Tracheal epithelial cell (primary cell): ENCODE measurements at places on chromosomes 4 and X. TPM values are rescaled to one million over a fixed set of nuclear protein-coding genes. Genes with fewer than 3 reads are reported as not detected.

NSG1 gene
- 2.6 and 23.9 TPM in 2 replicates for total RNA-seq

ZIC3 gene
- not detected in 2 replicates for total RNA-seq

ABCG2 gene
- under 0.01 and 0.96 TPM in 2 replicates for total RNA-seq

SLC9A6 gene
- 15.2 and 19.6 TPM in 2 replicates for total RNA-seq

CYBB gene
- under 0.01 TPM in 1 of 2 replicates, not detected in the other for total RNA-seq

FAM9B gene
- total RNA-seq = not detected in 2 replicates

TRIM60 gene
- not detected in 2 replicates for total RNA-seq

CENPVL2 gene
- total RNA-seq = not detected in 2 replicates

CLDN34 gene
- 0.21 and 0.48 TPM in 2 replicates for total RNA-seq

SEC31A gene
- 113 and 144 TPM in 2 replicates for total RNA-seq

ATP2B3 gene
- not detected in 2 replicates for total RNA-seq

SEPTIN6 gene
- 2.8 and 7.5 TPM in 2 replicates for total RNA-seq

PRR32 gene
- total RNA-seq = not detected in 2 replicates

TMEM255A gene
- 0.21 TPM in 1 of 2 replicates, not detected in the other for total RNA-seq

CD99L2 gene
- 8.7 and 18.1 TPM in 2 replicates for total RNA-seq

PGAM4 gene
- total RNA-seq = not detected in 2 replicates

KCTD8 gene
- not detected in 2 replicates for total RNA-seq

SMPX gene
- total RNA-seq = not detected in 2 replicates

GAGE12G gene
- not detected in 2 replicates for total RNA-seq

FRAS1 gene
- total RNA-seq = 5.8 and 6.2 TPM in 2 replicates

TSPAN7 gene
- under 0.01 and 1.3 TPM in 2 replicates for total RNA-seq

IL2RG gene
- total RNA-seq = not detected in 2 replicates

GC gene
- not detected in 2 replicates for total RNA-seq

ELMOD2 gene
- 21.9 and 25.2 TPM in 2 replicates for total RNA-seq

CFI gene
- total RNA-seq = 1.1 and 2.9 TPM in 2 replicates

CPLX1 gene
- total RNA-seq = not detected in 2 replicates

MAGEA4 gene
- total RNA-seq = not detected in 2 replicates

VGLL1 gene
- total RNA-seq = 0.43 and 1.4 TPM in 2 replicates

HSPA4L gene
- 19.8 and 32.0 TPM in 2 replicates for total RNA-seq

USP27X gene
- 1.9 and 2.2 TPM in 2 replicates for total RNA-seq

TMEM150C gene
- total RNA-seq = 0.48 TPM in 1 of 2 replicates, not detected in the other

BTC gene
- total RNA-seq = 0.64 and 3.1 TPM in 2 replicates

C4orf54 gene
- total RNA-seq = under 0.01 TPM in 1 of 2 replicates, not detected in the other

PLXNB3 gene
- 6.3 and 9.8 TPM in 2 replicates for total RNA-seq

CXorf49 gene
- 0.24 TPM in 1 of 2 replicates, not detected in the other for total RNA-seq

PPP3CA gene
- total RNA-seq = 34.7 and 60.7 TPM in 2 replicates

RFC1 gene
- 45.8 and 53.7 TPM in 2 replicates for total RNA-seq

SPATA4 gene
- total RNA-seq = 0.24 TPM in 1 of 2 replicates, not detected in the other

ANK2 gene
- total RNA-seq = 5.8 and 15.2 TPM in 2 replicates

GRIA3 gene
- total RNA-seq = under 0.01 and 0.24 TPM in 2 replicates

NUDT10 gene
- 0.64 and 3.4 TPM in 2 replicates for total RNA-seq

PCDH19 gene
- total RNA-seq = under 0.01 TPM in 1 of 2 replicates, not detected in the other

CFAP99 gene
- not detected in 2 replicates for total RNA-seq

CXCL11 gene
- 2.2 TPM in 1 of 2 replicates, not detected in the other for total RNA-seq

PLK4 gene
- 2.4 and 6.6 TPM in 2 replicates for total RNA-seq
